ENCODE measurements at places on chromosomes 3 and 15.

GRCh38 chr3:59264366-59264765 lies 214.5 kb upstream of the CFAP20DC start:
- no peak for DNase-seq

GRCh38 chr3:46135475-46135874 lies 72.6 kb downstream of the CCR1 start:
- no peak for DNase-seq

DNA sequence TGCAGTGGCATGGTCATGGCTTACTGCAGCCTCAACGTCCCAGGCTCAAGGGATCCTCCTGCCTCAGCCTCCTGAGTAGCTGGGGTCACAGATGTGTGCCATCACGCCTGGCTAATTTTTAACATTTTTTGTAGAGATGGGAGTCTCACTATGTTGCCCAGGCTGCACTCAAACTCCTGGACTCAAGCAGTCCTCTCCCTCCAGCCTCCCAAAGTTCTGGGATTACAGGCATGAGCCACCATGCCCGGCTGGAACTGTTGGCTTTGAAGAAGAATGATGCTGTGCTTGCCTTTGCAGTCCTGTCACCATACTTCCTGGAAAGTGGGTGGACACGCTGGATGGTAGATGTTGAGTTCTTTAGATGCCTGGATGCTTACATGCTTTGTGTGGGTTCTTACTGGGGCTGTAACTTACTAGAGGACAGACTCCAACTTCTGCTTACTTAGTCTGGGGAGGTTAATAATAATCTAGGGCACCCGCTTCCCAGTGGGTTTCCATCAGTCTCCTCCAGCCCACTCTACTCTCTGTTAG lies 36.7 kb downstream of the IGF1R start:
- no peak for DNase-seq

DNA sequence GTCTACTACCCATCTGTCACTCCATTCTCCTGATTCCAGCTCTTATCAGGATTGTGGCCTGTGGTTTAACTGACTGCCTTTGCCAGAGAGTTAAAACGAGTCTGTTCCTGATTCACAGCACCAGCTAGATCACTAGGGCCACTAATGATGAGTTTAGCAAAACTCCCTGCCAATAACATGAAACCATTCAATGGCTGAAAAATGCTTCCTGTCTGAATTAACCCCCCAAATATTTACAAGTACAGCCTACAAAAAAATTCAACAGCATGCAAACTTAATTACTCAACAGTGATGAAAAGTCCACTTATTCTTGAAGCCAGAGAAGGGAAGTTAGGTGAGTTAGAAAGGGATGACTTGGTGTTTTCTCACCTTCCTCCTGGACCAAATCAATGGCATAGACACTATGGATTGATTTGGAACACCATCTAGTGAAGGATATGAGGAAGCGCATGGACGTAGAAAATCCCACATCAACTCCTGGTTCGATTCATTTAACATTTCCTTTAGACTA lies 141.4 kb downstream of the TGFBR2 start:
- peak; percentile 21 for DNase-seq

Data from smooth muscle cell of the brain vasculature (primary cell).